PC-3 (cell line): ENCODE measurements at places on chromosomes 2 and 18. TPM values are rescaled to one million over a fixed set of nuclear protein-coding genes. Genes with fewer than 3 reads are reported as not detected.

DNA sequence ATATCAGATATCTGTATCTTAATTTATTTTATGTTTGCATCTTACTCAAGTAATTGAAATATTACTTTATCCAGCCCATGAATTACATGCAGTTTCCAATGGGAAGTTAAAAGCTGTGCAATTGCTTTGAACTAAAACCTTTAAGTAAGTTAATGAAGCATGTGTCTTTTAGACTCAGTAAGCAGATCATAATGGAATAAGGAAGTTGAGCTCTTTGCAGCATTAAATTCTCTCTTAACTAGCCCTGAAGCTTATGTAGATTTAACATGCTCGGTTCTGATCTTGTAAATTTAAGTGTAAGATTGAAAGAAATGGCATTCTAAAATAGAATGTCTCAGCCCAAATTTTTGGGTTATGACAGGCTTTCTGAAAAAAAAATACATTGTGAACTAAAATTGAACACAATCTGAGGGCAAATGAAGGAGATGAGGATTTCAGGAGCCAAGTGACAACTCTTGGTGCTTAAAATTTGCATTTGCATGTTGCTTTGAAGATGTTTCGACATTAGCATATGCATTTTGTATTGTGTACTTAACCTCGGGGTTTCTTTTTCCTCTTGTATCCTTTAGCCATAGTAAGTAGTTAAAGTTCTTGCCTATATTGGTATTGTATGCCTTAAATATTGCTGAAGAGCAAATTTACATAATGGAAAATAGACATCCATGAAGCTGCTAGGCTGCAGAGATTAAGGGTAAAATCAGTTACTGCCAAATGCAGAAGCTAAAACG lies 297.8 kb upstream of the KCNJ3 start:
- no peaks in the 10 kb centered on the region for H3K4me1 ChIP-seq
- H3K4me3 ChIP-seq: no peak overlapping the region
- no peaks in the 10 kb centered on the region for H3K36me3 ChIP-seq
- no peak overlapping the region for H3K27ac ChIP-seq

DNA sequence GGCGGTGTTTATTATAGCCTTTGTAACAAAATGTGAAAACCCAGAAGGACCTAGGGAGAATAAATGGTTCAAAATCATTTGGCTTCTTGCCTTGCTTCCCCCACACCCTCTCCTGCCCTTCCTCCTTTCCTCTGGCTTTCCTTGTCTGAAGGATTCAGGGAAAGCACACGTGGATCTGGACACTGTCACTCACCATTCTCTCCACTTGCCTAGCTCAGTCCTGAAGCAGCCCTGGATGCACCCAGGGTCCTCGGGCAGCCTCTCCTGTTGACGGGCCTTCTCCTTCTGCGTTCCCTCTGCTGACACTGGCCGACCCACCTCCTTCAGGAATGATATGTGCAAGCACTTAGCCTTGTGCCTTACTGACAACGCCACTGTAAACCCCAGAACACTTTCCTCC lies 68.4 kb downstream of the FAM210A start:
- H3K27ac ChIP-seq: no peak overlapping the region
- no peak for DNase-seq
- H3K36me3 ChIP-seq: peaks cover 8% of the 10 kb centered on the region; the same call in 1 of the 2 replicates
- H3K4me3 ChIP-seq: no peak overlapping the region

GRCh38 chr2:231323316-231323715 lies 72.2 kb upstream of the B3GNT7 start:
- H3K4me1 ChIP-seq: no peaks in the 10 kb centered on the region
- H3K27ac ChIP-seq: no peak overlapping the region
- no peaks in the 10 kb centered on the region for H3K36me3 ChIP-seq
- DNase-seq: no peak
- no peak overlapping the region for H3K4me3 ChIP-seq

MYCN gene
- not detected in 2 replicates for total RNA-seq

ACVR2A gene
- total RNA-seq: 5.5 and 6.5 TPM in 2 replicates
